Esophagus muscularis mucosa (tissue), 4 donors: ENCODE measurements at places on chromosomes 4 and X. TPM values are rescaled to one million over a fixed set of nuclear protein-coding genes. Genes with fewer than 3 reads are reported as not detected.

GRCh38 chrX:46649421-46650260, 76.1 kb downstream of the CHST7 start:
- no peak for DNase-seq

GRCh38 chrX:23263892-23264291, 70.8 kb upstream of the PTCHD1 start:
- no peak for DNase-seq

DNA sequence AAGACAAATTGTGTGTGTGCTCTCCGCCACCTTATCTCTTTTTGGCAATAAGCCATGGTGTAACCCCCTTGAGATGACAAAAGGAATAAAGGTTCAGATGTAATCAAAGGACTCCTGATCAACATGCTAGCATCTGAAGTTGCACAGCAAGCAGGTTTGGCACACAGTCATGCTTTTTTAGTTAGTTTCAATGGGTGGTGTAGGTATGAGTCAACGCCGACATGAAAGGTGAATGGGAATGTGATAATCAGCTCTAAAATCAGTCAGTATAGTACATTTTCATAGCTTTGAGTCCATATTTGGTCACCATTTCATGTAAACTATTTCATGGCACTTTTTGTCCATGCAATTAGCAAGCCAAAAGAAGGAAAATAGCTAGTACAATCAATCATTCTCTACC, 50.4 kb upstream of the ETNPPL start:
- DNase-seq: no peak

- DNase-seq: no peak
Observed at GRCh38 chr4:103074744-103075434, 1.7 kb downstream of the SLC9B2 start.

- DNase-seq: no peak
Observed at GRCh38 chrX:80807606-80807991, 2.1 kb downstream of the BRWD3 start.

SLC49A3 gene
- 5.5 TPM for total RNA-seq

METAP1 gene
- total RNA-seq: 38.4 TPM

FGFRL1 gene
- total RNA-seq: 22.0 TPM

OTC gene
- 0.42 TPM for total RNA-seq

EVC gene
- 42.3 TPM for total RNA-seq

GAGE12G gene
- total RNA-seq: not detected
